ENCODE measurements at places on chromosomes 11 and 22.

GRCh38 chr22:24564376-24565058 lies 8.7 kb downstream of the SNRPD3 start:
- no peak for DNase-seq

- DNase-seq, result no peak
Observed at GRCh38 chr11:125253795-125254525, 89.4 kb downstream of the PKNOX2 start.

GRCh38 chr11:45538939-45539338 lies 126.5 kb downstream of the CHST1 start:
- no peak for DNase-seq

GRCh38 chr11:67641338-67642172 lies 2.0 kb upstream of the TBX10 start:
- no peak for DNase-seq

GRCh38 chr11:45250035-45250718 lies 36.0 kb downstream of the SYT13 start:
- DNase-seq, result no peak

DNA sequence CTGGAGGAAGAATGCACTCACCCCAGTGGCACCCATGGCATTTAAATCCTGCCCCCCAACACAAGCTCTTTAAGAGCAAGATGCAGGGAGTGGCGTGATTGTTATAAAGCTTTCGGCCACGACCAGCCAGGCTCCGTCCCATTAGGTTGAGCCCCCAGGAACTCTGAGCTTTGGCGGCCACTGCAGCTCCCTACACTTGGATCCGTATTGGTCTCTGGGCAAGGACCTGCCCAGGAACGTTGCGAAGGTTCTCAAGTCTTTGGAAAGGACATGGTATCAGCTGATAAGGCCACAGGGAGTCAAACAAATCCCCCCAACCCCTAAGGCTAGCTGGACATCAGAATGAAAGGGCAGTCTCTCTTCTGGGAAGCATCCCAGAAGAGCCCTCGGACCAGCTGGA lies 9.3 kb upstream of the VPS37C start:
- DNase-seq, result no peak

DNA sequence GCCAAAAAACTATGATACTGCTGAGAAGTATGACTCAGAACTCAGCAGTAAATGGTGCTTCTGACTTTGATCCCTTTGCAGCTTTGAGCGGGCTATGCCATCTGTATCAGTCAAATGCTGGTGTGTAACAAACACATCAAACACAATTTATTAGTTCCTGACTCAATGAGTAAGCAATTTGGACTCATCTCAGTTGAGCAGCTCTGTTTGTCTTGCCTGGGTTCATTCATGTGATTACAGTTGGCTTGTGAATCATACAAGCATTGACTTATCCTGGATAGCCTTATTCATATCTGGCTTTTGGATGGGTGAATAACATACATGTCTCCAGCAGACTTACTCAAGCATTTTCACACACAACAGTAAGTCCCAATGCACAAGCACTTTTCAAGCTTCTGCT lies 858.8 kb downstream of the METTL15 start:
- DNase-seq, result no peak

DNA sequence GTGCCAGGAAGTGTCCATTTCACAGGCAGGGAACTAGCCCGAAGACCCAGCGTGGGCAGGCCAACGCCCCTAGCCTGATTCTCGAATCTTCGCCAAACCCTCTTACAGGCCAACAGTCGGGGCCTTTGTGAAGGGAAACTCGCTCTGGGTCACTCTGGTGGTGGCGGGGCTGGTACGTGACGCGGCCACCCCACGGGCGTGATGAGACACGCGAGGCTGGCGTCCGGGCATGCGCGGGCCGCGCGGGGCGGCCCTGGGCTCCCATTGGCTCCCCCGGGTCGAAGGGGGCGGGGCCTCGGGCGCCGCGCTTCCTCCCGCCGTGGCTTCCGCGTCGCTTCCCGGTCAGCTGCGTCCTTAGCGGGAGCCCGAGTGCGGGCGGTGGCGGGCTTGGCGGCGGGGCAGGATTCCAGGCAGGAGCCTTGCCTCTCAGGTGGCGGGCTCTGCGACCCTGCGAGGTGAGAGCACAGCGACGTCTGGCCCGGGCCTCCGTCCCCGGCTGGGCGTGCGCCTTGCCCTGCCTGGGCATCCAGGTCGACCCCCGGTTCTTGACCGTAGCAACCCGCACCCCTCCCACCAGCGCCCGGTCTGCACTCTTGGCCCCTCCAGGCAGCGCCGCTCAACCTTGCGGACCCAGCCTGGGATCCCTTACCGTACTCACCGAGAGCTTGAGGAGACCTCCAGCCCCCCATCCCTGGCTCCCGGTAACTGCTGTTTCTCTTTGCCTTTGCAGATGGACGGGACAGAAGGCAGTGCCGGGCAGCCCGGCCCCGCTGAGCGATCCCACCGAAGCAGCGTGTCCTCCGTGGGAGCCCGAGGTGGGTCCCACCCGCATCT lies at the start of gene FRMD8:
FRMD8 (plus strand) TSS at position 331 of the 834 bp plus-strand sequence; CDS start at position 731, 400 bp downstream.
- peak; percentile 98 for DNase-seq

GRCh38 chr22:41380993-41381328 lies 781 bp upstream of the TEF start:
- DNase-seq, result peak; percentile 71

- no peak for DNase-seq
Observed at GRCh38 chr22:25197340-25197739, 2.3 kb upstream of the CRYBB3 start.

GRCh38 chr11:75132080-75132479 lies 18.8 kb upstream of the SLCO2B1 start:
- no peak for DNase-seq

Measured in suppressor macrophage (primary cell).